SK-N-SH (cell line): ENCODE measurements at places on chromosomes 2 and 18. TPM values are rescaled to one million over a fixed set of nuclear protein-coding genes. Genes with fewer than 3 reads are reported as not detected.
A peak's percentile ranks its signal among the peaks of the same experiment; 100 is the strongest.

GRCh38 chr2:182068811-182069210, 83.2 kb downstream of the PPP1R1C start:
- DNase-seq, result no peak

DNA sequence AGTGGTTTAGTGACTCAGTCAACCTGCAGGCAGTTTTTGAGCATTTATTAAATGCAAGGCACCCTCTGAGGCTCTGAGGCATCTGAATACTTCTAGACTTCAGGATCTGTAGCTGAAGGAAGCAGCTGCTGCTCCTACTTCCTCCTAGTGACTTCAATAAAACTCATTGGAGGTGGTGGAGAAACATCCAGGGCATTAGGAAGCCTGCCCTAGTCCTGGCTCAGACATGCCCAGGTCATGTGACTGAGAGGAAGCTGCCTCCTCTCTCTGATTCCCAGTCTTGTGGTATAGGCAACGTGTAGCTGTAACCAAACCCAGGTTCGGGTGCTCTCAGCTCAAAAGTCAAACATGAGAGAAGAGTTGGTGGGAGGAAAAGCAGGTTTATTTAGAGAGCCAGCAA, 287.2 kb upstream of the GYPC start:
- DNase-seq, result no peak

DNA sequence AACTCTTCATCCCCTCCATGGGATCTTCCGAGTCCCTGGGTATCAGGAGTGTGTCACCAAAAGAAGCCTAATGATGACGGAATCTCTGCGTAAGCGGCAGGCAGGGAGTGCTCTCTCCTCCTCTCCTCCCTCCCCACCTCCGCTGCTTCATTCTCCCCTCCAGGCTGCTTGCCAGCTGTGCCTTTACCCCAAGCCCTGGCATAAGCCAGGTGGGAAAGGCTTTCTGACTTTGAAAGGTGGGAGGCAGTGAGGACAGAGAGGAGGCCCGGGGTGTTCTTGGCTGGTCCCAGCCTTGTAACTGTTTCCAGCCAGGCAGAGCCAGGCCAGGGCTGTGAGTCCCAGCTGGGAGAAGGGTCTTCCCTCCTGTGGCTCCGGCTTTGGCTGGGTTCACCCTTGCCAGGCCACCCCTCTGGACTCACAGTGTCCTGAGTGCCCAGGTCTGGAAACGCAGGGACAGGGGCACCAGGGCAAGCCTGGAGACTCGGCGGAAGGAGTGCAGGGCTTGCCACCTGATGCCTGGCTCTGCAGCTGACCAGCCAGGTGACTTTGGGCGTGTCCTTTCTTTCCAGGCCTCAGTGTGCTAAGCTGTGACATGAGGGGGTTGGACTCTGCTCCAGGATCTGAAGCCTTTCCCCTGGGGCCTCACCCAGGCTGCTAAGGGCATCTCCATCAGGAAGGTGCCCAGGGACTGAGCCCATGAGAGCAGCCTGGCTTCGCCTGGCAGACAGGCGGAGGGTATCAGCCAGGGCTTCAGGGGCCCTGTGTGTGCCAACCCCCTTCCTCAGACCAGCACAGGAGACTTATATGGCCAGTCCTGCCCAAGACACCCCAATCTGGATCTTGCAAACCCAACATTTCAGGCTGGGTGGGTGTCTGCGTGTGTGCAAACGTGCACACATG, 32.7 kb upstream of the HPCAL1 start:
- DNase-seq, result peak; percentile 44

Gene GREB1L
- under 0.01 TPM in 1 of 2 replicates, not detected in the other for polyA plus RNA-seq

Gene RND3
- polyA plus RNA-seq, result 49.7 and 56.7 TPM in 2 replicates

Gene MAP3K19
- not detected in 2 replicates for polyA plus RNA-seq
